ENCODE measurements at places on chromosomes 4 and X.
A peak's percentile ranks its signal among the peaks of the same experiment; 100 is the strongest.

- DNase-seq, result no peak
These were observed 69.5 kb downstream of the APBB2 start for GRCh38 chr4:41144812-41145211.

DNA sequence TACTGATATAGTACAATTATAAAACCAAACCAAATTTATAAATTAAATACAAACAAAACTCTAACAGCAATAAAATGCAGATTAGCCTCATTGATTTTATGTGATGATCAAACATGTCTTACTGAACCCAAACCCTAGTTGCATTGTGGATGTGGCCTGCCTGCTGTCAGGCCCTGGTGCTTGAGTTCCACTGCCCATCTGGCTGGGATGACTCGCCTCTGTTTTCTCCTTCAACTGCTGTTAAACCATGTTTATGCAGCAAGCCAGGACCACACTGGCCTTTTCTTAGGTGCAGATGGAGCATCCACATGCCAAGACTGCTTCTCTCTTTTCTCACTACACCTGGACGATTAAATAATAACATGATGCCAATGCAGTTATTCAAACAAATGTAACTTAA, 22.6 kb downstream of the NAP1L5 start:
- no peak for DNase-seq

DNA sequence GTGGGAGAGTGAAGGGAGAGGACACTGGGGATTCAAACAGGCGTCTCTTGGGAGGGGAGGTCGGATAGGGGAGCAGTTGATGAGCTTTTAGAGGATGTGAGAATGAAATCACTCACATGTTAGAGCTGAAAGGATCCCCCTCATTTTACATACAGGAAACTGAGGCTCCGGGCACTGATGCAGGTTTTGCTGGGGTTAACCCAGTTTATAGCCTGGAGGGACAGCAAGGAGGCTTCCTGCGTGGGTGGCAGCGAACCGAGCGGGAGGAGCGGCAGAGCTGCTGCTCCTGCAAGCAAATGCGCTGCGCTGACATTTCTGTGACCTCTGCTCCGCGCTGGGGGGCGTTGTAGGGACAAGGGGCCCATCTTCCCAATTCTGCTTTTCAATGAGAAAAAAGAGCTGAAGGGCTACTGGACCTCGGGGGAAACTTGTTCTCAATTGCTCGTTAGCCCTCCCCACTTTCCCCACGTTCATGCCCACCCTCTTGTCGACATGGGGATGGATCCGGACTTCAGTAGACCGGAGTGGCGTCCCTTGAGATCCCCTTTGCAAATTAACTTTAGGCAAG, 1.2 kb upstream of the NEUROG2 start:
- DNase-seq, result no peak

DNA sequence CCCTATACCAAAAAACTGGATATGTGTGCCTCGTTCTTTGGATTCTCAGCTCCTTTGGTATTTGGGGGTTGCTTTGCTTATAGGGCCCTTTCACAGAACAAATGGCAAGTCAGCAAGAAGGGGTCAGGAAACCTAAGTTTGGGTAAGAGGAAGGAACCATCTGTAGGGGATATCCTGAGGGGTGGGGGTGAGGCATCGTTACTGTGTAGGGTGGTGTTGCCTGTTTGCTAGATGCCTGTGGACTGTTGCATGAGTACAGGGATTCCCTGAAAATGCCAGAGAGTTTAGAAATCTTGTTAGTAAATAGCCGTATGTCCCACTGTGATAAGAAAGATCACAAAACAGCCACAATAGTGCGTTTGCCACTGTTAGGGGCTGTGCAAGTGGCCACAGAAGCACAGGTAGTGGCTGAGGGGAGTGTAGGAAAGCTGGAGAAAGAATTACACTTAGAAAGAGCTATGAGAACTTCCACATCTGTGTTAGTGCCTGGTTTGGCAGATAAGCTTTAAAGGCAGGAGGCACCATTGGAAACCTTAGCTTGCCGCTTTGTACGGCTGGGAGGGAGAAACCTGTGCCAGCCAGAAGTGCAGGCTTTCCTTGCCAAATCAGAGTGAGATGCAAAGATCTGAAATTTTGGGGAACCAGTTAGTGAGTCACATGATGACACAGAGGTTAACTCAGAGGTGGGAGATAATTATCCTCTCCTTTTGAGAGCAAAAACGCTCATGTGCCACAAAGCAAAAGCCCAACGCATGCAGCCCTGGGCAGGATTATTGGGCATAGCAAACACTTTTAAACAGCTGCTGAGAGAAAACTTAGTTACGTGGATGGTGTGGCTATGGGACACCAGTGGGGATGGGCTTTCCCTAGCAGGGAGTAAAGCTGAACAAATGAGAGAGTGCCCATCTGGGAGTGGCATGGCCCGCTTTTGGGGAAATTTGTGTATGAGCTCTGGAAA, 343.7 kb downstream of the ARAP2 start:
- no peak for DNase-seq

DNA sequence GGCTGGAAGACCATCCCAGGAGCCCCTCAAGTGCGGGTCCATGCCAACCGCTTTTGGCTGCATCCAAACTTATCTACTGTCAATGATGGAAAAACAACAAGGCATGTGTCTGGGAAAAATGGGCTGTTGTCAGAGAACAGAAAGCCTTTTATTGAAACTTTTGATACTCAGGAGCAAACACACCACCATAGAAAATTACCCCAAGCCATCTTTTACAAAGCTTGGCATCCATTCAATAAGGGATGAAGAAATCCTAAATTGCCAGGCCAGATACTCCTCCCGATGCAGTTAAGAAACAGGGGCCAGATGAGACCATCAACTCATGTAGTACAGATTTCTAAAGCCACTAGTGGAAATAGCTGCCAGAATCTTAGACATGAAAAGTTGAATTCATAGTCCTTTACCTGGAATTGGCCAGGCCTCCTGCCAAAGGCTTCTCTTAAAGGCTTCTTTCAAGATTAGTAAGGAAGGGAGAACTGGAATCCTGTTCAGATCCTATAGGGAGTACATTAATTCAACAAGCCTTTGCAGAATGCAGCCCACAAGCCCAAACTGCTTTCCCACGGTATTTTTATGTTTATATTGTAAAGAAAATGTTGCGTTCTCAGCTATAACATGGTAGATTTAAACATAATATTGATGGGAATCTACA, 145.4 kb upstream of the MAP3K15 start:
- no peak for DNase-seq

- DNase-seq, result peak; percentile 2
These were observed 299.9 kb downstream of the UNC5C start for GRCh38 chr4:95248720-95249425.

GRCh38 chrX:115399306-115399705, 109.8 kb downstream of the LUZP4 start:
- no peak for DNase-seq

- DNase-seq, result no peak
These were observed 2.2 kb downstream of the AR start for GRCh38 chrX:67545893-67546495.

GRCh38 chrX:97330151-97330550, 446.4 kb downstream of the RPA4 start:
- no peak for DNase-seq

- no peak for DNase-seq
These were observed 1.7 kb downstream of the NKX3-2 start for GRCh38 chr4:13542577-13543031.

GRCh38 chrX:2334237-2334636, 166.5 kb downstream of the DHRSX start:
- DNase-seq, result no peak

GRCh38 chr4:47010347-47010911, 17.0 kb upstream of the GABRA4 start:
- no peak for DNase-seq

GRCh38 chr4:184538023-184538599, 63.8 kb upstream of the IRF2 start:
- no peak for DNase-seq

GRCh38 chrX:110125446-110126162, 122.7 kb downstream of the TMEM164 start:
- no peak for DNase-seq

DNA sequence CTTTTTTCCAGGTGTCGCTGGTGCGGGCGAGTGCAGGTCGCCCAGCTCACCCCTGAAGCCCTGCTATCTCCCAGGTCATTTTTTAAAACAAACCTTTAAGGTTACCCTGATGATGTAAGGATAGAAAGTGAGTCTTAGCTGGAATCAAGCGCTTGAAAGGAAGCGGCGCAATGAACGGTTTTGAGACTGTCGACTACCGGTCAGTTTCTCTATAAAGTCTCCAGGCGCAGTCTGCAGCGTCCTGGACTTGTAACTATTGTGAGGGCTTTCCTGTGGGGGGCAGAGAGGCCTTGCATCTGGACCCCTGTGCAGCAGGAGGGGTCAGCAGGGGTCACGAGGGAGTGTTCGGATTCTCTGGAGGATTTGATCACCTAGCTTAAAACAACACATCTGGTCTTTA, 1.6 kb downstream of the KIT start:
- DNase-seq, result no peak

GRCh38 chr4:158304694-158305093, 94.4 kb downstream of the TMEM144 start:
- no peak for DNase-seq

GRCh38 chr4:141220271-141220670, 424 bp upstream of the ZNF330 start:
- no peak for DNase-seq

DNA sequence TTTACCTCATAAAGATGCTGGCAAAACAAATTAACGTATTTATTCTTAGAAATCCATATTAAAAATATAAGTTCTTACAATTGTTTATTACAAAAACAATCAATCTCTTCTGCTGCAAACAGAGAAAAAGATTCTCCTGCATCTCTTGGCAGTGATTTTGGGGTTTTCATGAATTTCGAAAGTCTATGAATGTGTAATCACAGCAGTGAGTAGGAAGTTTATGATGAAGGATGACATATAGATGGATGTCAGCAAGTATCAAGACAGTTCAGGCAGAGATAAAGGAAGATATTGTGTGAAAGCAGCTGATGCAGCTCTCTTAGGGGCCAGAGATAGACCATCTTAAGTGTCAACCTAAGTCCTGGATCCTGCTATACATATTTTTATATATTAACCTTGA, 196.9 kb upstream of the BANK1 start:
- no peak for DNase-seq

DNA sequence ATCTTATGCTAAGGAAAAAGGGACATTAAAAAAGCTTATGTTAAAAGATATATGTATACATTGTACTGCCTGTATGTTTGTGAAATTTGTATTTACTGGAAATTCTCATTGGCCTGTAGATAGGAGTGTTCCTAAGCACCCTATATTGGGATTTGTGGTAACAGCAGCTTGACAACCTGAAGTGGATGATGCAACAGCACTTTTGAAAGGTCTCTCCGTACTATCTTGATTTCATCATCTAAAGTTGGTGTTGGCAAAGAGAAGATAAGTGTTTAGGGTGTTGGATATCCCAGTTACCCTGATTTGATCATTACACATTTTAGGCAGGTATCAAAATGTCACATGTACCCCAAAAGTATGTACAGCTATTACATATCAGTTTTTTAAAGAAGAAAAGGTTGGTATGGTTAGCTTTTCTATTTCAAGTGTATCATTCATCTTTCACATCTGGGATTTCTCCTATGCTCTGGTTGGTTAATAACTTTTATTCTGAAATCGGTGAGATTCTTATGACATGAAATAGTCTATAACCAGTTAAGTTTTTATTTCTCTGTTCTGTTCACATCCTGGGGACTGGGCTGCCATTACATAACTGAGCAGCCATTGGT, 10.3 kb downstream of the HADH start:
- DNase-seq, result no peak

- no peak for DNase-seq
These were observed 34.2 kb downstream of the PLAC1 start for GRCh38 chrX:134624046-134624430.

GRCh38 chr4:7620086-7620813, 185.5 kb upstream of the PSAPL1 start:
- DNase-seq, result no peak

- no peak for DNase-seq
These were observed 212.7 kb upstream of the FMR1 start for GRCh38 chrX:147699061-147699460.

GRCh38 chr4:127501103-127501502, 131.7 kb upstream of the INTU start:
- no peak for DNase-seq

DNA sequence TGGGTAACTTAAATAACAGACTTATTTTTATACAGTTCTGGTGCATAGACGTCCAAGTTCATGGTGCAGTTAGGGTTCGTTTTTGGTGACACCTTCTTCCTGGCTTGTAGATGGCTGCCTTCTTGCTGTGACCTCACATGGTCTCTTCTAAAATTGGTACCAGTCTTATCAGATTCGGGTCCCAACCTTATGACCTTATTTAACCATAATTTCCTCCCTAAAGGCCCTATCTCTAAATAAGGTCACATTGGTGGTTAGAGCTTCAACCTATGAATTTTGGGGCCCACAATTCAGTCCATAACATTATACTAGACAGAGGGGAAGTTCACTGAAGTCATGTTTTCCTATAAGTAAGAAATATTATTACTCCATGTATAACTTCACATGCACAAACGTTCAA, 128.0 kb downstream of the CFAP299 start:
- DNase-seq, result no peak

DNA sequence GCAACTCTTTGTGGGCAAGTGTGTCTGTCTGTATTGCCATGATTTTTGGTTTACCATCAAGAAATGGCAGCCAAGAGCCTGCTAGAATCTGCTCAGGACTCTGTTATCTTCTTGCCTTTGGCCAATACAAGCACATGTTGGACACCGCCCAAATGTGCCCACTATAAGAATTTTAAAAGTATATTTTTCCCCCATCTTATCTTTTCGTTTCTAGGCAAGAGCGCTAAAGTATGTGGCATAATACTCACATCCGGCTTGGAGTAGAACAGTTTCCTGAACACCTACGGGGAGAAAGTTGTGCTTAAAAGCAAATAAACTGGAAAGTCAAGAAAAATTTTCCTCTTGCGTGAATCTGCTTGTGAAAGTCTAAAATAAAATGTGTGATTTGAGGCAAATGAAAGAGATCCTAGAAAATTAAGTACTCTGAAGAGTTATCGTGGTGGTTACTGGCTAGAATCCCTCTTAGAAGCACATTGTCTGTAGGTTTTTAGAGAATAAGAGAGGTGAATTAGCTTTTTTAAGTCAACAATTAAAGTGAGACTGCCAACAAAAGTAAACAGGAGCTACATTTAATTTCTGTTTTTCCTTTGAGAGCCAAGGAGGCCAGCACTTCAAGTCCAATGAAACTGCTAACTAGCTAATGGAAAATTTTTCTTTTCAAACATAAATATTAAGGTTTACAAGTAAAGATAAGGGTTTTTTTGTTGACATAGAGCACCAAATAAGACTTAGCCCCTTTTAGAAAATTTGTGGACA, 220.2 kb downstream of the SOWAHB start:
- no peak for DNase-seq

GRCh38 chr4:8615366-8615765, 22.8 kb downstream of the CPZ start:
- no peak for DNase-seq

DNA sequence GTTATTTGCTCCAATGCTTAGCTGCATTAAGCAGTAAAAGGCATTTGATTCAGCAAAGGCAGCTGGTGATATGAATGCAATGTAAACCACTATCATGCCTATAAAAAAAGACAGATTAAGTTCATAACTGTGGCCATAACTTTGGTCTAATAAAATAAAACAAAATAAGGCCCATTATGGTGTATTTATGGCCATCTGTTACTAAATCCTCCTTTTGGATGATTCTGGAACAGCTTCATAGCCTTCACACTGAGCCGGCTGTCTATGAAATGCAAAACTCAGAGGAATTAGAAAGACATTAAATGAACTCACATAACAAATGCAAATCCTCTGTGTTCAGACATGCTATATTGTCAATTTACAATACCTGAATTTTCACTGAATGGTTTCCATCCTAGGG, 223.7 kb upstream of the FAT4 start:
- no peak for DNase-seq
